ENCODE measurements at places on chromosomes 12 and 14.

GRCh38 chr12:46946137-46946536 lies 120.3 kb upstream of the SLC38A4 start:
- DNase-seq: no peak

GRCh38 chr14:55976655-55977054 lies 141.6 kb upstream of the PELI2 start:
- DNase-seq: no peak

DNA sequence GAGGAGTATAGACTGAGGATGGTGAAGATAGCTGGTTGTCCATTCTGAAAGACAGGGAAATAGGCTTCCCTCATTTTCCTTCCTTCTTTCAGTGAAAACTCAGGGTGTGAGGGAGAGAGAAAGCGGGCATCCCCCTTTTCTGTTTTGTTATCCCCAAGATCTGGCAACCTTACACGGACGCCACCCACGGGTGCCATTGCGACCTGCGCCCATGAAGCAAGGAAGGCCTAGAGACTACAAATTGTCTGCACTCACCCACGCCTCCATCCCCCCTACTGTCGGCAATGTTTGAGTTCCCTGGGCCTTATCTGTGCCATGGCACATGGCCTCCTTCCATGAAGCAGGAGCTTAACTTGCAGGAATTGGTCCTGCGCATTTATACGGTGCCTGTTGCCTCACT lies 115.0 kb upstream of the IGF1 start:
- no peak for DNase-seq

DNA sequence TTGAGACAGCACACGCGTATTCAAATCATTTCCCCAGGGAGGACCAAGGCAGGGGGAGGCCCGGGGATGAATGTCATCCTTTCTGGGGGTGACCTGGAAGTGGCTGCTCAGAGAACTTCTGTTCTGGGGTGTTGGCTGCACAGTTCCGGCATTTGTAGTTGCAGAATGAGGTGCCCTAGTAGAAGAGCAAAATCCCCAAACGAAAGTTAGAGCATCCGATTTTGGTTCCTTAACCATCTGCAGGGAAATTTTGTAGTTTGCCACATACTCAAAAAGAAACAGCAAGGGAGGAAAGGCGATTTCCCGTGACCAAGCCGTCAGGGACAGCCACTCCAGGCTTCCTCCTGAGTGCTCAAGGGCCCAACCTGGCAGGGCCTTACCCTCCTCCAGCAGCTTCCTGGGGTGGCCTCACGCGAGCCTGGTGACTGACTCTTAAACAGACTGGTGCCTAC lies 13.0 kb upstream of the TRAF3 start:
- no peak for DNase-seq

DNA sequence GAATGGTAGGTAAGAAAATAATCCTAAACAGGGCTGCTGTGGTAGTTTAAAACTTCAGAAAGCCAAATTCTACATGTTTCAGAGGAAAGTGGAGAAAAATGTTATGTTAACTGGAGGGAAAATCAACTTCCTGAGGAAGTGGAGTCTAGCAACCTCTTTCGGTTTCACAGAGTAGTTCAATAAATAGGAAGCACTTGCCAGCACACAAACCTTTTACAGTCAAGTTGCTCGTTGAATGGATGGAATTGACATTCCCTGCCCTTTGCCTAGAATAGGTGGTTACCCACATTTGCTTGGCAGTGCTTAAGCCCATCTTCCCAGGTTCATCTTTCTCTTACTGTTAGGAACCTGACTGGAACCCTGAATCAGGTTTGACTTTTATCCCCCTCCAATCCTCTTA lies 15.9 kb downstream of the ANKRD13A start:
- DNase-seq: no peak

DNA sequence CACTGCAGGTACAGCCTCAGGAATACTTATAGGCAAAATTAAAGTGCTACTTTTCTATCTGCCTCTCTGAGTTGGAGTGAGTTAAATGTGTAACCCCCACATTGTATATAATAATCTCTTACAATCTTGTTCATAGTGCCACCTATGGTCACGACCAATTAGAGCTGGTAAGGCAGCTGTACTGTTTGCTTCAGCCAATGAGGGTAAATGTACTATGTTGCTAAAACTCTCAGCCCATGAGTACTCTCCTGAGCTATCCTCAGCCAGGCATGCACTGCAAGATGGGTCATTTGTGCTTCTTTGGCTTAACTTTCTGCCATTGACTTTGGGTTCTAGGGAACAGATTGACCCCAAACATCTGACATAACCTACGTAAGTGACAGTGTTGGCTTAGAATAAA lies 15.0 kb upstream of the MDM2 start:
- DNase-seq: no peak

- DNase-seq: no peak
Measured at GRCh38 chr12:26113181-26113654, 11.6 kb downstream of the BHLHE41 start.

DNA sequence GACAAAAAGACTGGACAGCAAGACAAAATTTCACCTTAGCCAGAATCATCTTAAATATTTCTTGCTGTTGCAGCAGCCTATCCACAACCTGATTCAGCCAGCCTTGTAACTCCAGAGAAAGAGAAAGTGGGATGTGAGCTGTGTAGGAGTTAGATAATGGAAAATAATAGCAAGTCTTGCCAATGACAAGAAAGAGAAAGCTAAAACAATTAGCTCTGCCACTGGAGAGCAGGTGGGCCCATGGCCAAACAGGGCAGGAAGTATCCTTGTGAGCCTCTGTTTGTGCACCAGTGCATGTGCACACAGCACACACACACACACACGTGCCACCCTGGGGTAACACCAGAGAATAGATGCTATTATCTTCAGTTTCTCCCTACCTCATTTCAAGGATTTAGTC lies 106.0 kb upstream of the CCDC196 start:
- DNase-seq: no peak

GRCh38 chr12:104707194-104707593 lies 250.4 kb downstream of the CHST11 start:
- no peak for DNase-seq

- DNase-seq: no peak
Measured at GRCh38 chr12:67697967-67698366, 49.4 kb downstream of the DYRK2 start.

DNA sequence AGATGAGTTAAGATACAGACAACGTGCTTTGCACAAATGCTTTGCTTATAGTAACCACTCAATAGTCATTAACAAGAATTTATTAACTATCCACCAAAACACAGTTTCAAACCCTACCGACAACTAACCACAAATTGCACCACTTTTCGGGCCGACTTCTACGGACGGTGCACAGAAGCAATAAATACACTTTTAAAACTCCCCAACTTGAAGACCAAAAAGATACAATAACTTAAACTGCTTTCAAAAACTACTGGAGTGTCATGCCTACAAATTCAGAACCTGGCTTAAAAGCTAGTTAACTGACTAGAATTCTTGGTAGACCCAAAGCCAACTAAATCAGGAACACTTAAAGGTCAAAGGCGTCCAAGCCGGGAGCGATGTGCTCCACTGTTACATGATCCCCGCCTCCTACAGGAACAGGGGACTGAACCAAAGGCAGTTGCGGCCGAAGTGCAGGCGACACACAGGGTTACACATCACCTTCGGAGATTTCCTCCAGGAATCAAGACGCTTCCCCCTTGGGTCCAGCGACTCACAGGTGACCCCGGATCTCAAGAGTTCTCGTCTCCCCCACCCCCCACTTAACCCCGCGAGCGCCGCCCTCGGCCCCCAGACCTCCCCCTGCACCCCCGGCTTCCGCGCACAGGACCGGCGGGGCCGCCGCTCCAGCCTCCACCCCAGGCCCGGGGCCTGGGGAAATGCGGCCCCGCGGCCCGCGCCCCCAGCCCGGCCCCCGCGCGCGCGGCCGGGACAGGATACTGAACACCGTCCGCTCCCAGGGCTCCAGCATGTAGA lies 507 bp downstream of the SPTSSA start:
- peak; percentile 4 for DNase-seq

- DNase-seq: no peak
Measured at GRCh38 chr12:25417071-25417470, 136.0 kb downstream of the LMNTD1 start.

GRCh38 chr12:124687174-124687902 lies 119.9 kb upstream of the NCOR2 start:
- DNase-seq: no peak

GRCh38 chr14:99081880-99082279 lies 190.1 kb downstream of the BCL11B start:
- DNase-seq: no peak

- DNase-seq: no peak
Measured at GRCh38 chr14:99724196-99724891, 40.2 kb downstream of the CYP46A1 start.

- no peak for DNase-seq
Measured at GRCh38 chr14:81401420-81402122, 1.4 kb upstream of the STON2 start.

DNA sequence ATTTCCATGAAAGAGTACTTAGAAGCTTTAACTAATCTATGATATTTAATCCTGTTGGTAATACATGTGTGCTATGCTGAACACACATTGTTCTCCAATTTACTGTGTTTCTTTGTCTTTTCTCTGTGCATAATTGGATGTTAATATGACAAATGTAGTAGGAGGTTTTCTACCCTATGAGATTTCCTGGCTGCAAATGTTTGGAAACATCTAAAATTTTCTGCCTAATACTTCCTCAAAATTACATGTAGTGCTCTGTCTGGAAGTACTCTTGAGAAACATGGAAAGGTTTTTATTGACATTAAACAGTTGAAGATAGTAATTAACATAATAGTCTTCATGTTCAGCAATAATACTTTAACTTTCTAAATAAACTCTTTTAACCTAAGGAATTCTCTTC lies 213.0 kb downstream of the KITLG start:
- DNase-seq: no peak

GRCh38 chr12:131634037-131634436 lies 76.9 kb upstream of the SFSWAP start:
- no peak for DNase-seq

- DNase-seq: no peak
Measured at GRCh38 chr12:97984974-97985580, 522.5 kb downstream of the RMST start.

DNA sequence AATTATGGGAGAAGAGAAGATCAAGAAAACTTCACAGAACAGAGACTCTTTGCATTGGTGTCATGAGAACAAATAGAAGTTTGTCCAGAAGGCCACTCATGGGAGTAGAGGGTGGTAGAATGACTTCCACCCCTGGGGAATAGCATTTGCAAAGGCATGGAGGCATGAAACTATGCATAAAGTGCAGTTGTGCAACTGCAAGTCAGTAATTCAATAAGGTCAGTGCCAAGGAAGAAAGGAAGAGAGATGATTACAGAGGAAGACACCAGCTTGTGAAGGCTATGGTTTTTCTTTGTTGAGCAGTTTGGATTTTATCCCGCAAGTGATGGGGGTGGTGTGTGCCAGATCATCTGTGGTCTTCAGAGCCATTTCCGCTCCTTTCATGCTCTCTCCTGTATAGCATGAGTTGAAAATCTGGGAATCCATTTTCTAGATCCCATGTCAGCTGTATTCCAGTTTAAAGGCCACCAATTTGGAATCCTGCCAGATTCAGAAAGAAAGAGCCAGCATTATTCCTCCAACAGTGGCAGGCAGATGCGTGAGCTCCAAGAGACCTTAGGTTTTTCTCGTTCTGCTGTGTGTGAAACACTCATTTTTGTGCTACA lies 67.6 kb upstream of the GRIN2B start:
- DNase-seq: no peak

DNA sequence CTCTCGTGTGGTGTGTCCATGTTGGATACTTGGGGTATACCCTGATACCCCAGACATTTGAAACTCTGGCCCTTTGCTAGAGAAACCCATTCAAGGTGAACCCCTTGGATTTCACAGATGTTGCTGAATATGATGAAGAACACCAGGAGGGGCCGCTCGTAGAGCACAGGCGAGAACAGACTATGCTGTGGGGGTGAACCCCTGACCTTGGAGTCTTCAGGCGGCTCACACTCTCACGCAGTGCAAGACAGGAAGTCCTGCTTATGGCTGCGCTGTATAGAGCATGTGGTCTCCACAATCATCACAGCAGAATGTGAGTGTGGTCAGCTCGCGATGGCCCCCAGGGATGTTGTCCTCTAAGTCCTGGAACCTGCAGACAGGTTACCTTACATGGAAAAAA lies 60.4 kb downstream of the SLC15A4 start:
- DNase-seq: no peak

- no peak for DNase-seq
Measured at GRCh38 chr12:6236641-6236940, 36.4 kb downstream of the CD9 start.

DNA sequence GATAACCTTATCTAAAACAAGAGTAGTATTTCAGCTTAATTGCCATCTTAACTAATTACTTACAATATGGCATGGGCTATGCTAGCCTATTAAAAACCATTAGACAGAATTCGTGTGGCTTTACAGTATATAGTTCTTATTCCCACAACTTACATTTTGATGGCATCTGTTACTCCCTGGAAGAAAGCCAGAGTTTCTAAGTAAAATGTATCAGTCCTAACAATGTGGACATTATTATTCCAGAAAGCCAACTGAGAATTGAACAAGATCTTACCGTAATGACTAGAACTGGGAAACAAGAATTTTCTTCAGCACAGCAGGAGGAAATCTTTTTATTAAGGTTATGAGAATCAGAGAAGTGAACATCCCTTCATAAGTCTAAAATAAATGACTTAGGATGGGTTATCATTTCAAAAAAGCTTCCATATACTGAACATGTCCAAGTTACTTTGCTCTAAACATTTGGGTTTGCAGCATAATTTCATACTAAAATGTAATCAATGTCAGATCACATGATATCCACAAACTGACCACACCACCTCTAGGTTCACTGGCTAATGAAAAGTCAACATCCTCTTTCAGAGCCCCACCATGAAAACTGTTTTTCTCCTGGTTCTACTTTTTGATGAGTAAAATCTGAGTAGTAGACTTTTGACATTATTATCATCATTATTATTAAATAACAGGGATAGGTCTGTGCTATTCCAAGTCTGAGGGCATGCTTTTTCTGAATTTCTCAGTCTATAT lies 179.7 kb downstream of the SSPN start:
- DNase-seq: no peak

DNA sequence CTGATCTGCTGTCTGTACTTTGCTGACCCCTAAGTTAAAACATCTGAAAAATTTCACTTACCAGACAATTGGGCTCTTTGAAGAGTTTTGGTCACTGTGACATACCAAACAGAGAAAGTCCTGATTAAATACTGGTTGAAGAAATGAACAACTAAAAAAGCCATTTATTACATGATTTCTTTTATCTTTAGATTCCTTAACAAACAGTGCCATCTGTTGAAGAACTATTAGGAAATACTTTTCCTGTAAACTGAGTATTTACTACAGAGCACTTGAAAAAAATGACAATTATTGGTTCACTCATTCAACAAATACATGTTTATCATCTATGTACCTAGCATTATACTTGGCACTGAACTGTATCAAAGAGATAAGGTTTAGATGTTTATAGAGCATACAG lies 6.5 kb upstream of the WASHC4 start:
- DNase-seq: no peak

Measured in stimulated activated CD4-positive, alpha-beta T cell treated with anti-CD3 and anti-CD28 coated beads, Interleukin-15, amount 100 ng/mL, for 24 hours (primary cell).